ENCODE measurements at places on chromosomes 7 and 10.

DNA sequence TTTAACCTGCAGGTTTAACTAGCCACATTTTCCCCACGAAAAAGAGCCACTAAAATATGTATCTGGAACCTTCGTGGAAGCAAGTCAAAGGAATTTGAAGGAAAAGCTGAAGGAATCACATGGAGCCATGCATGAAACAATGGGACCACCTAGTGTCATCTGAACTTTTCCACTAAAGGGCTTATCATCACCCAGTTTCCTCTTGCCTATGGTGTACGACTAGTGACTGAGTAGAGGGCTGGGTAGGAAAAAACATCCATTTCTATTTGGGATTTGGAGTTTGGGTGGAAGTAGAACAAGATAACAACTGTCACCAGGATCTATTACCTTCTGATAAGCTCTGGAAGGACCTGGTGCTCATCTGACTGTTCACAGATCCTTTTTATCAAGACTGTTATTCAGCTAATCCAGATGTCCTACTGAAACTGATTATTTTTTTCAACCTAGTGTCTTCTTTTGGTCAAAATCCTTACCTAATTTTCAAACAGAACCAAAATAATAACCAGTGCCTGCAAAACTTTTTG lies 153.2 kb upstream of the COL1A2 start:
- DNase-seq: no peak

DNA sequence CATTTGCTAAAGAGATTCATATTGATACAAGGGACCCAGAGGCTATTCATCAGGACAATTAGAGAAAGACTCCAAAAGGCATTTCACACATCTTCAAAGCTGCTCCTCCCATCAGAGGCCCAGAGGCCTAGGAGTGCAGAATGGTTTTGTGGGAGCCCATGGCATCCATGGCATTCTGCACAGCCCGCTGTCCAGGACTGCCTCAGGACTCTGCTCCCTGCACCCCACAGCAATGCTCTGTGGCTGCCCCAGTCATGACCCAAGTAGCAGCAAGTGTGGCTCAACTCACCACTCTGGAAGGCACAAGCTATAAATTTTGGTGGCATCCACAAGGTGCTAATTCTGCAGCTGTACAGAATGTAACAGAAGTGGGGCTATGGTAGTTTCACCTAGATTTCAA lies 38.5 kb downstream of the ZNF438 start:
- no peak for DNase-seq

DNA sequence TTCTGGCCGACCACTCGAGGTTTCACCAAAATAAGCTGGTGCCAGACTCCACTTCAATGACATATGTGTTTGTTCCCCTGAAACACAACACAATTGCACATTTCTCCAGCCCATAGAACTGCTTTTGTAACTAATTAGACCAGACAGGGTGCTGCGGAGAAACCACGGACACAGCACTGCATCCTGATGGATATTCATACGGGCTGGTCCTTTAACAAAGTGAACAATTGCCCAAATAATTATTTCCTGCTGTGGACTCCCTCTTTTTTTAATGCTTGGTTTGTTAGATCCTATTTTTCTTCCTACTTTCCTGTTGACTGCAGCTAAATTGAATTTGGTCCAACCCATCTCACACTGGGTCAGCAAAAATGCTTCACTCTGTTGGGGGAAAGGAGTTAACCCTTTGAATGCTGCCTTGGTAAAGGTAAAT lies 198.6 kb upstream of the BMPER start:
- DNase-seq: no peak

DNA sequence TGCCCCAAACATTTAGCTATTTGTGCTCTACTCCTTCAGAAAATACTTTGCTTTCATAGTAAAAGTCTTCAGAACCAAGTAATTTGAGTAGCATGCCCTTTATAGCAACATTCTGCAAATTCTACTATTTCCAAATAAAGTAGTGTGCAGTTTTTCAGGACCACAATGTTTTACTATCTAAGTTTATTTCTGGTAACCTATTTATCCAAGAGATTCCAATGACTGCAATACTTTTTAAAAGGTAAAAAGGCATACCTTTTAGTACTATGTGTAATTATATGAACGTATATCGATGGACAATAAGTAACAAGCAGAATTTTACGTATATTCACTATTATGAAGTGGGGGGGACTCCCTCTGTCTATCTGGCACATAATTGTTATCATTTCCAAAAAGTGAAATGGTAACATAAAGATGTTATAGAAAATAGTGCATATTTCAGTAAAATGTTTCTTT lies 6.9 kb upstream of the CAV2 start:
- no peak for DNase-seq

DNA sequence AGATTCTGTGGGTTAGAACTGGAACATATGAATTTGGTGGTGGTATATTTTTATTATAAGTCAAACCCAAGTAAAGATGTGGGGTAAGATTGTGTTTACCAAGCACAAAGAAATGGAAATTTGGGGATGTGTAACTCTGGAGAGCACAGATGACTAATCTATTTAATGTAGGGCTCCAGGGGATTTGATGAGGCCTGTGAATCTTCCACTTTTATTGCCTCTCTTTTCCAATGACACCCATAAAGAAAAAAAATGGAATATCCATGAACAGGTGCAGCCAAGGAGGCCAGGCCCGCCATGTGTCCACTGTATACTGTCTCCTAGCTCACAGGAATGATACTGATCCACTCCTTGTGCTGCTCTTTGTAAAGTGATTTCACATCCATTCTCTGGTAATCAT lies 2.8 kb downstream of the SRGN start:
- no peak for DNase-seq

DNA sequence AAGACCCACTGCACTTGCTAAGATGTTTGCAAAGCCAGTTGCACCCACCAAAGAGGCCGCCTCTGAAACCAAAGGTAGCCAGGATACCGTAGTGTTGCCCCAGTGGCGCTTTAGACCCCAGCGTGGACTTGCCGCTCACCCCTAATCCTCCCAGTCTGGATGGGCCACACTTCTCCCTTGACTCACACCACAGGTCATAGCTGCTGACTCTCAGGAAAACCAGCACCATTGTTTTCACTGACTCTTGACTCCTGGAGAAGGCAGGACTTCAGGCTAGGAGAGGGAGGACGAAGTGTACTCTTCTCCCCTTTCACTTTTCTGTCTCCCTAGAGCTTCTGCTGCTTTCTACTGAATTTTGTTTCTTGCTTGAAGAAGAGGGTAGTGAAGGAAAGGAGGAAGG lies 22.3 kb downstream of the RAB19 start:
- DNase-seq: no peak

GRCh38 chr7:138898255-138898654 lies 82.9 kb downstream of the KIAA1549 start:
- DNase-seq: no peak

- peak; percentile 39 for DNase-seq
Observed at GRCh38 chr7:117835016-117835664, 38.1 kb downstream of the CTTNBP2 start.

GRCh38 chr7:156475179-156475578 lies 165.4 kb upstream of the RNF32 start:
- no peak for DNase-seq

DNA sequence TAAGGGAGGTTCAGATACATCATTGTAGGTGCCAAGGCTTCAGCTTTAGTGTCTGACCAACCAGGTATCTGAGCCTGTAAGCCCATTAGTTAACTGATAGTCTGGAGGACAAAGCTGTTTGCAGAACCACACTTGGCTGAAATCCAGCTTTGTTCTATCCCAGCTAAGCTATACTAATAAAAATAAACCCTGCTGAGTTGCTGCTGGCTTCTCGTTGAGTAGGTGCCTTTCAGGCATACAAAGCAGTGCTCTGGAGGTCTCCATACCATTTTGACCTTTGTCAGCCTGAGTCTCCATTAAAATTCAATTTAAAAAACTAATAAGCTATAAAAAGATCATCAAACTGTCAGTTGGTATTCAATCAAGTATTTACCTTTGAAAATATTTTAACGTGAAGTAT lies 22.0 kb downstream of the CDCA7L start:
- DNase-seq: peak; percentile 76

- no peak for DNase-seq
Observed at GRCh38 chr7:112023282-112023681, 182.9 kb downstream of the DOCK4 start.

DNA sequence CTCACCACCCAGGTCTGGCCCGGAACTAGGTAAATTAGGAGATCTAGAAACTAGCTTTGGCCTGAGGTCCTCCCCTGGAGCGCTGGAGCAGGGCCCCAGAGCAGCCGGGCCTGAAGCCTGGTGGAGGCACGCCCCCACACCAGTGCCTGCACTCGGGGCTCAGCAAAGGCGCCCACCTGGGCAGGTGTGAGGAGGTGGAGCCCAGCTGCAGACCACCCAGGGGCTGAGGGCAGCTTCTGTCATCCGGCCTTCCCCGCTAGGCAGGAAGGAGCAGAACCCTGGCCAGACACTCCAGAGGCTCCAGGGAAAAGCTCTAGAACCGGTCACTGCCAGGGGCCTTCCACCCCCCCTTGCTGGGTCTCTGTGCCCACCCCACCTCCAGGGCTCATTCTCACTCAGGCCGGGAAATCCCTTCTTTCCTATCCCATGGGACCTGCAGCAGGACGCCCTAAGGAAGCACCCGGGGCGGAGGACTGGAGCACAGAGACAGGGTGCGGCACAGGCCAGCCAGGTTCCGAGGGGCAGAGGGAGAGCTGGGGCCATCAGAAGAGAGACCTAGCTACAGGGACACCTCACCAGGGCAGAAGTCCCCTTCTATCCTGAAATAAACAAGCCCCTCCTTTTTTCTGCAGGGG lies 161.2 kb downstream of the NRF1 start:
- DNase-seq: no peak

All from NCI-H510A (cell line).